ENCODE measurements at places on chromosomes 3 and 15.

DNA sequence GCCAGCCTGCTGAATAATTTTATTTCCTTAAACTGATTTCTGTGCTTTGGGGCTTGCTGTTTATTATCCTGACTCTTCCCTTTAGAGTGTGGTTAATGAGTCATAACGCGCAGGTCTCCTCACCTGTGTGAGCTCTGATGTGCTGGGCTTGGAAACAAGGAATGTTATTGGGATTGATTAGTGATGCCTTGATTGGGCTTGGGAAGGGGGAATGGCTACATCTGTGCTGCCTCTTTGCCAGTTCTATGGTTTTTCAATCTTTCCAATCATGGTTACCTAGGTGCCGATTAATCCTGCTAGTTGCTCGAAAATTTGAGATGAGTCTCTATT lies 161.0 kb downstream of the THSD4 start:
- DNase-seq, result no peak

- DNase-seq, result no peak
These were observed 10.8 kb downstream of the CTSH start for GRCh38 chr15:78933823-78934654.

DNA sequence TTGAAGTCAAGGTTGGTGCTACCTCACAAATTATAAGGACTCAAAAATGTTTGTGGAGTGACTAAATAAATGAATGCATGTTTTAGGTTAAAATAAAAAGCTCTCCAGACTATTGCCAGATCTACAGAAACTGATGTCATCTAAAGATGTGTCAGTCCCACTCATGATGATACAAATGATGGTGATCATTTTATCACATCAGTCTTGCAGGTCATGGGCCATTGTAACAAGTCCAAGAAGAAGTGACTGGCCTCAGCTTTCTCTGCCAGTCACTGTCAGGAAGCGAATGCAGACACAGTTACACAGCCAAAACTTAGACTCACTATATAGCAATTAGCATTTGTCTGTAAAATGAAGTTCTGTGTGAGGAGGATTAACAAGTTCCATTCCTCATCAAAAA lies 18.5 kb downstream of the ATP8B4 start:
- no peak for DNase-seq

- DNase-seq, result no peak
These were observed 20.7 kb upstream of the SPESP1 start for GRCh38 chr15:68909601-68910100.

- DNase-seq, result no peak
These were observed 99.4 kb downstream of the ADAM10 start for GRCh38 chr15:58650102-58650501.

- no peak for DNase-seq
These were observed 93.9 kb downstream of the CPN2 start for GRCh38 chr3:194257151-194257621.

DNA sequence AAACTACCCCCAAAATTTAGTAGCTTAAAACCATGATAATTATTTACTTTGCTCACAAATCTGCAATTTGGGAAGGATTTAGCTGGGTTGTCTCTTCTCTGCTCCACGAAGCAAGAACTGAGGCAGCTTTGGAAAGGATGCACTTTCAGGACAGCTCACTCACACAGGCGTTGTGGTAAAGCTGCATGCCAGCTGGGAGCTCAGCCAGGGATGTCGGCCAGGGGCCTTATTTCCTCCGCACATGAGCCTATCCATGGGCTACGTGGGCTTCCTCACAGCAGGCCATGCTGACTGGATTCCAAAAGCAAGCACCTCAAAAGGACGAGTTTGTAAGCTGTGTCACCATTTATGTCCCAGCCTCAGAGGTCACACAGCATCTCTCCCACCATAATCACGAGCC lies 301.3 kb upstream of the IGF1R start:
- DNase-seq, result no peak

Measured in ELR (cell line).